Effector CD8-positive, alpha-beta T cell (primary cell): ENCODE measurements at places on chromosomes 5 and 9.

DNA sequence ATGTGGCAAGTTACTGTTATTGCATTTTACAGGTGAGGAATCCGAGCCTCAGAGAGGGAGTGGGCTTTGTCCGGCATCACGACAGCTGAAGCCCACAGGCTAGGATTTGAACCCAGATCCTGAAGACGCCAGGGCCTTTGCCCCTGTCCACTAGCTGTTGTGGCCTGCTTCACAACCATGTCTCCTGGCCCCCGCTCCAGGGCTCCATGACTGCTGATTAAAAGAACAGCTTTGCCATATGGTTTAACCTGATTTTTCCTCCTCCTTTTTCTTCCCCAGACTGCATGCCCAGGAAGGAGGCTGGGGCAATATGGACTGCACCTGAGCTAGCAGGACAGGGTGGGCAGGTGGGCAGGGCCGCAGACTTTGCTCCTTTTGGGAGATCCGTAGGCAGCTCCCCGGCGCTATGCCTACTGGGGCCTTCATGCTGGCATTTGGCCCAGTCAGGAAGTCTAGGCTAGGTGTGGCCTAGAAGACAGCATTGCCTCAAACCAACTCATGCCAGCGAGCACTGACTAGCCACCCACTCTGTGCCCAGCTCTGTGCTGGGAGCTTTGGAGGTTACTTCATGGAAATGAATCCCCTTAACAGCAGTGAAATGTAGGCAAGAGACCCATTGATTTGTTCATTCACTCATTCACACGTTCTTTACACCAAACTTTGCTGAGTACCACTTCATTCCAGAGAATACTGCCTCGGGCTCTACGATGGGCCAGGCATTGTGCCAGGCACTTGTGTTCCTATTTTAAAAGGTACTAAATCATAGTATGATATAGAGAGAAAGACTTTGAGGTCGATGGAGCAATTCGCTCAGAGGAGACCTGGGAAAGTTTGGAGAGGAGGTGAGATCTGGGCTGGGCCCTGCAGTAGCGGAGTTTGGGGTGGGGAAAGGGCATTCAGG, 94.3 kb upstream of the CPEB4 start:
- DNase-seq, result no peak

- DNase-seq, result no peak
Observed at GRCh38 chr9:7520396-7520795, 279.2 kb downstream of the DMAC1 start.

GRCh38 chr5:42948961-42949347, 91.2 kb downstream of the ANXA2R start:
- no peak for DNase-seq

GRCh38 chr5:16894236-16895057, 41.6 kb downstream of the MYO10 start:
- DNase-seq, result no peak

DNA sequence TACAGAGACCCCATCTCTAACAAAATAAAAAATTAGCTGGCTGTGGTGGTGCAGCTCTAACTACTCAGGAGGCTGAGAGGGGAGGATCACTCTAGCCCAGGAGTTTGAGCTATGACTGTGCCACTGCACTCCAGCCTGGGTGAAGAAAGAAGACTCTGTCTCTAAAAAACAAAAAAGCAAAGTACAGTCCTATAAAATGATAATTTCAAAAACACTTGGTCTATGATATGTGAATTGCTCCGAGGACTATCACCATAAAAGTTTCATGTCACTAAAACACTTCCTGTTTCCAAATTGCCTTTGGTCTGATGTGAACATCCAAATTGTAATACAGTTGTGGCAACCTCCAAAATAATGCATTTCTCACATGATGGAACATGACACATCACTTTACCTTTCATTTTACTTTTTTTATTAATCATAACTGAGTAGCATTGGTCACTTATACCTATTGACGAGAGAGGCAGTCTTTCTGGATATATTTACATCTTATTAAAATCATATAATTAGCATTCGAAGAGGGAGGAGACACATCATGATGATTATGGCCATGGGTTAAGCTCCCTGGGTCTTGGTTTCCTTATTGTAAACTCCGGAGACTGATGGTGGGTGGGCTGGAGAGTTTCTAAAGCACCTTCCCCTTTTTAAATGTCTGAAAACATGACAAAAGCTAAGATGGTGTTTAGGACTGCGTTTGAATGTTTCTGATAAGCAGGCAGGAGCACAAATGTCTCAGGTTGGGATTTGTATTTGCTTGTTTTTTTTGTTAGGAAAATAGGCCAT, 25.8 kb upstream of the CD180 start:
- DNase-seq, result no peak

GRCh38 chr5:32027717-32028458, 146.2 kb downstream of the GOLPH3 start:
- no peak for DNase-seq

- DNase-seq, result no peak
Observed at GRCh38 chr5:174735498-174736330, 11.3 kb downstream of the MSX2 start.

DNA sequence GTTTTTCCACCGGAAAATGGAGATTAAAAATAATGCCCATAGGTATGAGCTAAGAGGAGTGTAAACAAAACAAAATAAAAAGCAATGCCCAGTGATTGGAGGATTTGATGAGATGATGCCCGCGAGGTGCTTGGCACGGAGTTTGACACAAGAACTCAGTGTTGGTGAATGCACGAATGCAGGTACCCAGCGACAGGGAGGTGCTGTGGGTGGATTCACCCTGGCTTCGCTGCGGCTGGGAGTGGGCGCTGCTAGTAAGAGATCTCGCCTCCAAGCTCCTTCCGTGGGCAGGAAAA, 526 bp upstream of the STXBP1 start:
- DNase-seq, result no peak

GRCh38 chr5:62496876-62497275, 81.7 kb upstream of the LRRC70 start:
- no peak for DNase-seq
